NCI-H1105 (cell line): ENCODE measurements at places on chromosomes 2 and 18.

DNA sequence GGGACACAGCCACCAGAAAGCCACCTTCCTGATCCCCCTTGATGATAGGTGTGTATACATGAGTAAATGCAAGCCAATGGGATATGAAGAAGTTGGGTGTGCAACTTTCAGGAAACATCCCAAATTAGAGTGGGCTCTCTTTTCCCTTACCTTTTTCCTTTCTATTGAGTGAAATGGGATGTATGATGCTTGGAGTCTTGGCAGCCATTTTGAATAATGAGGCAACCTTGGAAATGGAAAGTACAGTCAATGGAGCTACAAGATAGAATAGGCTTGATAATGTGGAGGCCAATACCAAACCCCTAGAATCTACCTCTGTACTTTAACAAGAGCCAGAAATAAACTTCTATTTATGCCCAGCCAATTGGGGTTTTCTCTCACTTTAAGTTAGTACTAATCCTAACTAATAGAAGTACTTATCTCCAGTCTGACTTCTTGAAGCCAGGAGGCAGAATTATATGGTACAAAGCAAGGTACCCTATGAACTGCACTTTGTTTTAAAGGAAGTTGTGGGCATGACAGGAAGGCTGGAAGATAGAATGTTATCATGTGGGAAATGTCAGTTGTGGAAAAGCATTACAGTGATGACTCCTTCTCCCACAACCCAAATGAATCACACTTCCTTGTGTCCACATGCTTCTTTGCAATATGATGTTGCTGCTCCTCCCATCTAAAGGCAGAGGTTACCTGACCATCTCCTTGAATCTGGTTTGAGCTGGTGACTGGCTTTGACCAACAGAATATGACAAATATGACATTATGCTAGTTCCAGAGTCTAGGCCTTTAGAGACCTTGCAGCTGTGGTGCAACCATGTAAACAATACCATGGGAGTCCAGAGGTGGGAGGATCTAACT is 12.9 kb upstream of the NABP1 start:
- no peak for DNase-seq

- no peak for DNase-seq
Observed at GRCh38 chr2:54968561-54969218, 81.6 kb downstream of the RTN4 start.

DNA sequence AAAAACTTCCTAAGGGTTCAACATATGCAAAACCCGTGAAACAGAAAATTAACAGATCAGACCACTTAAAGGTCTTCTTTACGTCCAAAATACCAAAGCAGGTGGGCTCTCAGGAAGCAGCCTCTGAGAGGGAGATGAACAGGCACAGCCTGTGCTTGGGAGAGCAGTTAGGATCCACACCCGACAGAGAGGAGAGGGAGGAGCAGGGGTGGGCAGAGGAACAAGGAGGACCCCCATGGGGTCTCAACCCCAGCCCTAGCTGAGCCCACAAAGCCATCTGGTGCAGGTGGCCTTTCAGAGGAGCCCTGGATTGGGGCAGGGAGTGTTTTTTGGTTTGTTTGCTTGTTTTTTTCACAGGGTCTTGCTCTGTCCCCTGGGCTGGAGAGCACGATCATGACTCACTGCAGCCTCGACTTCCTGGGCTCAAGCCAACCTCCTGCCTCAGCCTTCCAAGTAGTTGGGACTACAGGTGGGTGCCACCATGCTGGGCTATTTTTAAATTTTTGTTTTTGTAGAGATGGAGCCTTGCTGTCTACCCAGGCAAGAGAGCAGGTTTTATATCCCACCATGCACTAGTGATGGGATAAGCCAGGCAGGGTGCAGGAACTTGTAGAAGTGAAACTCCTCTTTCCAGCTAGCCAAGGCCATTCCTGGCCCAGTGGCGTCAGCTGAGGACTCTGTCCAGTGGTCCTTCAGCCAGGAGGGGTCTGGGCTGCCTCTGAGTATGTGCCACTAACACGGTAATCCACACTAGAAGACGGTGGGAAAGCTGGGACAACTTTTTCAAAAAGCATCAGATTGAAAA is 154.1 kb upstream of the HDAC4 start:
- DNase-seq, result no peak

- DNase-seq, result no peak
Observed at GRCh38 chr2:5937851-5938565, 245.8 kb downstream of the SOX11 start.

DNA sequence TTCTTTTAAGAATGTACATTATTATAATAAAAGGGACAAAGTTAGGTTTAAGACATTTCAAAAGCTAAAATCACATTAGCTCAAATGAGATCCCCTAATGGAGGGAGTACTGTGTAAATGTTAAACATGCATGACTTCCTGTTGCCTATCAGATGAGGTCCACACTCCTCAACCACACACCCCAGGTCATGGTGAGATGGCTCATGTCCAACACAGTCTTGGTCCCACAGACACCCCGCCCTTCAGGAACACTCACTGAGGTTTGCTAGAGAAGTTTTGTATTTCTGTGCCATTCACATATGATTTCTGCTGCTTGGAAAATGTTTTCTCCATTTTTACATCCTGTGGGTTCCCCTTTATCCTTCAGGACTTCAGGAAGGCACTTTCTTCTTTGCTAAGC is 491.0 kb downstream of the SOX11 start:
- no peak for DNase-seq

- DNase-seq, result no peak
Observed at GRCh38 chr2:110143982-110144381, 28.4 kb upstream of the MALL start.

DNA sequence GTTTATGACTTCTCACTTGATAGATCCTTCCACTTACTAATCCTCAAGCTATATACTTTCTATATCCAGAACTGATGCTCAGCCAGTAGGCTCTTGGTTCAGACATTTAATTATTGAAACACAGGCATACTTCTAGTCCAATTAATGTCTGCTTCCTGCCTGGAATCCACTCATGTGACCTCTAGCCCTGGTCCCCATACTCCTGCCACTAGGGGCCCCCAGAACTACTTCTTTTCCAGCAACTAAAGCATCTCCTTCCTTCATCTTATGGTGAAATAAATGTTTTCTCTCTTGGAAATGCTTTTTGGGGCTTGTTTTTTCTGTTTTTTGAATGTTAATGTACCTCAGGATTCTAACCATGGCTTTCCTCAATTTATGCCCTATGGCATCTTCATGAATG is 527.6 kb downstream of the SATB2 start:
- no peak for DNase-seq
